ENCODE measurements at places on chromosomes 6 and 20. TPM values are rescaled to one million over a fixed set of nuclear protein-coding genes. Genes with fewer than 3 reads are reported as not detected.

CGAS gene
- 0.37 TPM for total RNA-seq

TBC1D20 gene
- 39.6 TPM for total RNA-seq

GRCh38 chr6:37942606-37943376 lies 123.3 kb downstream of the ZFAND3 start:
- no peak for DNase-seq

SIRPB1 gene
- total RNA-seq, result not detected

GRCh38 chr6:163319609-163320366 lies 94.7 kb upstream of the QKI start:
- DNase-seq, result no peak

Data from glutamatergic neuron (in vitro differentiated cells).